ENCODE measurements at places on chromosomes 2 and 18.

- DNase-seq: peak; percentile 70
These were observed at the start of gene CDC42EP3 for GRCh38 chr2:37671009-37671815. Gene CDC42EP3 (minus strand): TSS chr2:37671642. CDS start chr2:37646587, 25,055 bp downstream.

DNA sequence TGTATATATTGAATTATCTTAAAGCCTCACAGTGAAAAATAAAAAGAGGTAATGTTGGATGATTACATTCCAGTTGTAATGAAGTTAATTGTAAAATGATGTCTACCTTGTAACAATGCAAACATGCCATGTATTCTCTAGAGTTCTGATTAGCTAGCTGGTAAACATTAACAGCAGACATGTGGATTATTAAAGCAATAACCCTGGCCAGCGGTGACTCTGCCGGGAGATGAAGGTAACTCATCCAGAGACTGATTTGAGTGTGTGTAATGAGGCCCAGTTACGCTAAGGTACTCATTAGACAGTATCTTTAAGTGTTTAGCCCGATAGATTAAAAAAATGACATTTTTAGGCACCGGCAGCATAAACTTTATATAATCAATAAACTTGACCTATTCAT, 79.6 kb upstream of the REV1 start:
- DNase-seq: no peak

- DNase-seq: peak; percentile 5
These were observed 81.0 kb downstream of the TAF4B start for GRCh38 chr18:26307161-26307773.

DNA sequence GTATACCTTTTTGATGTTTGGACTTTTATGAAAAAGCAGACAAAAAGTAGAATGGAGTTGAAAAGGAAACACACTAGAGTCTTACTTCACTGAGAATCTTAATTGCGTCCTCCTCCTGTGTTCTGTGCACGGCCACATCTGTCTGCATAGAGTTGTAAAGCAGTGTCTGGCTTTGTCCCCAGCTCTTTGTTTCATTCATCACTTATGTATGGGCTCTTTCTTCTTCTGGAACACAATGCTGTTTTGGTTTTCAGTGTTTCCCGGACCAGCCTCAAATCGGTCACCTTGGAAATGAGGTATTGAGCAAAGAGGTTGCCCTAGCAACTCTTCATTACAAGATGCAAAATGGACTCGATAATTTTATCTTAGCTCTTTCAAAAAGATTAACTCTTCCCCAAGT, 104.3 kb upstream of the CNGA3 start:
- no peak for DNase-seq

GRCh38 chr2:181746844-181747243, 66.5 kb upstream of the NEUROD1 start:
- no peak for DNase-seq

DNA sequence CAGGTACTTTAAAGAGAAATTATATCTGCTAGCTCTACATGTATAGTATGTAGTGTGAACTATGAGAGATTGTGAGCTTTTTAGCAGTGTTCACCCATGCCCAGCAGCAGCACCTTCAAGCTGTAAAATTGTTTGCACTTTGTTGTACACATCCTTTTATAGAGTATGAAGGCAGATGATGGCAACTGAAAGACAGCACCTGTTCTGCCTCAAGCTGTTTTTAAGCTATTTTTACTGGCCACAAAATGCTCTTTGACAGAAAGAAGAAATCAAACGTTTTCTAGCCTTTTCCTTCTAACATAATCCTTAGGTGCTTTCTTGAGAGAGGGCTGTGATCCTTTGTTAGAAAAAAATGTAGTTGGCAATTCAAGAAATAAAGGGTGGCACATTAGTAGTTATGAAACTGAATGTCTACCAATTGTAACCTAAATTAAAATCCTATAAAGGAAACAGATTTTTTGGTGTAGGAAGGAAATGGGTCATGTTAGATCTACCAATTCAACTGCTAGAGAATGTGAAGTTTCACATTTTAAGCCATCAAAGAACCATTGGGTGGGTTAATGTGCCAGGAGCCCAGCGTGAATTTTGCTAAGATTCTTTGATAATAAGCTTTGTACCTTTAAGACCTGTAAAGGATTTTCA, 59.5 kb downstream of the R3HDM1 start:
- no peak for DNase-seq

- DNase-seq: no peak
These were observed 84.7 kb upstream of the CYRIA start for GRCh38 chr2:16750175-16750924.

- DNase-seq: no peak
These were observed 5.2 kb upstream of the ARMC9 start for GRCh38 chr2:231193216-231193615.

DNA sequence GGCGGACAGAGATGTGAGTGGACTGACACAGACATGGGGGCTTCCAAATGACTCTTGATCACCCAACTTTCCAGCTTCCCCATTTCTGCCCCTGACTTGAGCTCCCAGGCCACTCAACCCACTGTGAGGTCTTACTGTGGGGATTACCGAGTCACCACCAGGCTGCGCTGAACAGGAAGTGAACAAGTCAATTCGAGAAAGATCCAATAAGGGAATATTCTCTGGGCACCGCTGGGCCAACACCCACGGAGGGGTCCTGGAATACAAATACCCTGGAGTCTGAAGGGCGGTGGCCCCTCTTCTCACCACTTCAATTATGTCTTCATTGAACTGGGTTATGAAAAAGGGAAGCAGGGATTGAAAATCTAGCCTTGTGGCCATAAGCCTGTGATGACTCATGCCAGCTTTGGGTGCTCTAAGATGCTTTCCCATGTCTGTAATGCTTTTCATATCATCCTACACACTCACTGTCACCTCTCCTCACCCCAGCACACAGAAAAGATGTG, 37.7 kb downstream of the BCL11A start:
- DNase-seq: no peak

GRCh38 chr2:232315923-232316299, 62.6 kb upstream of the ALPP start:
- no peak for DNase-seq

GRCh38 chr2:184006998-184007397, 591.3 kb upstream of the ZNF804A start:
- DNase-seq: no peak

DNA sequence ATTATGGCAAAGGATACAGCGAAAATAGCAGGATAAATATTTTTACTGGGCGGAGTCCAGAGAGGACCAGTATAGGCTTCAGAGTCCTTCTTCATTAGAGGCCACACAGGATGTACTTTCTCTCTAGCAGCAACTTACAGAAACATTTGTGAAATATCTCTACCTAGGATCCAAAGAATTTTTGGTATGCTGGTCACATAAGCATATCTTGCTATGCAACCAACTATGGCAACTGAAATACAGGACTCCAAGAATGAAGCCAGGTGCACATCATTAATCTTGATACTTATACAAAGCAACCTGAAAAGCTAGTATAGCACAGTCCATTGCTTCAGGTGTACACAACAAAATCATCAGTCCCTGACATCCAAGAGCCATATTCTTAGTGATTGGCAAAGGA, 59.1 kb upstream of the NABP1 start:
- DNase-seq: no peak
